Skin of body (tissue), 3 donors: ENCODE measurements at places on chromosomes 1 and 21. TPM values are rescaled to one million over a fixed set of nuclear protein-coding genes. Genes with fewer than 3 reads are reported as not detected.

GRCh38 chr1:116329524-116330341 lies 43.3 kb upstream of the ATP1A1 start:
- no peak for DNase-seq

GRCh38 chr1:78086697-78087096 lies 40.9 kb downstream of the GIPC2 start:
- DNase-seq: no peak

- no peak for DNase-seq
These were observed 59.1 kb downstream of the APCS start for GRCh38 chr1:159646687-159647086.

DNA sequence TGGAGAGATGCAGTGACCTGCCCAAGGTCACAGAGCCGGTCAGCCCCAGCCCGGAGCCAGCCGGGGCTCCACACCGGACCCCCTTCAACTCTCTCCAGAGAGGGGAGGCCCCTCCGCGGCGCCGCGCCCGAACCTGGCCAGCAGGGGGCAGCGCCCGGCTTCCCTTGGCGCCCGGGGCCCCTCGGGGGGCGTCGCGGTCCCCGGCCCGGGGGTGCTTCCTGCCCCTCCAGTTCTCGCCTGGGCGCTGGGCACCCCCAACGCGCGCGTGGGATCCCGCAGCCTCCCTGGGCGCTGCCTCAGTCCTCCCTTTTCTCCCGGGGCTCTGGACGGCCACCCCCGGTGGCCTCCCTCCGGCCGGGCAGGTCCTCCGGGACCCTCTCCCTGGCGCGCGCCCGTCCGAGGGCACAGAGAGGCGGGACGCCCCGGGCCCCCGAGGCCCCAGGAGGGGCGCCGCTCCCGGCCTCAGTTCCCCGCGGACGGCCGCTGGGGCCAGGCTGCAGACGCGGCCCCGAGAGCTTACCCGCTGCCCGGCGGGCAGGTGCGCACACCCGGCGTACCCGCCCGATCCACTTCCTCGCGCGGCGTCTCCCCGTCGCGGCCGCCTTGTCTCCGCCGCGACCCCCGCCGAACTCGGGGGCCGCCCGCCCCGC lies 406 bp downstream of the HTR1D start:
- DNase-seq: no peak

DNA sequence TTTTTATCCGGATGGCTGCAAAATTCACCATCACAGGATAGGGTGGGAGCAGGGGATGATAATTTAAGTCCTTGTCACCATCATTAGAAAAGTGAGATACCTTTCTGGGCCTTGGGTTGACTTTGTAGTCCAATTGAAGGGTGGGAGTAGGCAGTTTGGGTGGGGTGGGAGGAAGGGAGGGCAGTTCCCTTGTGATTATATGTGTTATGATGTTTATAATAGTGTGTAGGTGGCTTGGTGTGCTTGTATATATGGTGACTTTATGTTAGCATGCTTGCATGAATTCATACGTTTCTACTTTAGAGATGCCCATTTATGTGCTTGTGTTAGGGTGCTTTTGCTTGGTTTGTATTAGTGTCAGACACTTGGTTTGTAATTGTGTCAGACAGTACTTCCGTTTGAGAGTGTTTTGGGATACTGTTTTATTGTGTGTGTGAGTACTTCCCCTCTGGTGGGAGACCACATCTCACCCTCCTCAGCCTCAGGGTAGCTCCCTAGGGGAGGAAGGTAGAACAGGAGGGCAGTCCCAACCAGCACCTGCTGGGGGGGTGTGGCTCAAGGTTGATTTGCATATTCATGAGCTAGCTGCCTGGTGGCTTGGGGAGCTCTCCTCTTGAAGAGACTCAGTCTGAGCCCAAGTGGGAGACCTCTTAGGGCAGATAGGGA lies 6.3 kb upstream of the POU3F1 start:
- DNase-seq: no peak

GRCh38 chr1:217917281-217917887 lies 286.2 kb downstream of the SPATA17 start:
- no peak for DNase-seq

- DNase-seq: no peak
These were observed 5.8 kb downstream of the RAP1GAP start for GRCh38 chr1:21663248-21663950.

GRCh38 chr1:1162597-1163537 lies 10.8 kb upstream of the TTLL10 start:
- no peak for DNase-seq

DNA sequence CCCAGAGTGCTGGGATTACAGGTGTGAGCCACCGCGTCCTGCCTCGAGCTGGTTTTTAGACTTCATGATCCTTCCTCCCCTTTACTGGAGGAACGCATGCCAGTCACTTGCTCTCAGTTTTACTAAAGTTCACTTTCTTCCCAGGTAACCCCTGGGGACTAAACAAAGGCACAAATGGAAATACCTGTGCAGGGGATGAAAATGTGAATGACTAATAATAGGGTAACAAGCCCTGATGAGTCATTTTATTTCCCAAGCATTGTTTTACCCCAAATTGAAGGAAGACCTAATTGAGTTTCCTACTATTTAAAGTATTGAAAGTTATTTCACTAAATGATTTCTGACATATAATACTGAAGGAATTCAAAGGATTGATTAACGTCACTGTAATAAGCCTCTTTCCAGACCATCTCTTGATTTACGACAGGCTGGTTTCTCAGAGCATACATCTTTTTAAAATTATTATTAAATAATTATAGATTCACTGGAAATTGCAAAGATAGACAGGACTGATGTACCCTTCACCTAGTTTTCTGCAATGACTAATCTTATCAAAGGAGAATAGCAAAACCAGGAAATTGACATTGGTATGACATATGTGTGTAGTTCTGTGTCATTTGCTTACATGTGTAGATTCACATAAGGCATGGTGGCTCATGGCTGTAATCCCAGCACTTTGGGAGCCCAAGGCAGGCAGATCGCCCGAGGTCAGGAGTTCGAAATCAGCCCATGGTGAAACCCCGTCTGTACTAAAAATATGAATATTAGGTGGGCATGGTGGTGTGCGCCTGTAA lies 53.2 kb upstream of the SOD1 start:
- no peak for DNase-seq

DNA sequence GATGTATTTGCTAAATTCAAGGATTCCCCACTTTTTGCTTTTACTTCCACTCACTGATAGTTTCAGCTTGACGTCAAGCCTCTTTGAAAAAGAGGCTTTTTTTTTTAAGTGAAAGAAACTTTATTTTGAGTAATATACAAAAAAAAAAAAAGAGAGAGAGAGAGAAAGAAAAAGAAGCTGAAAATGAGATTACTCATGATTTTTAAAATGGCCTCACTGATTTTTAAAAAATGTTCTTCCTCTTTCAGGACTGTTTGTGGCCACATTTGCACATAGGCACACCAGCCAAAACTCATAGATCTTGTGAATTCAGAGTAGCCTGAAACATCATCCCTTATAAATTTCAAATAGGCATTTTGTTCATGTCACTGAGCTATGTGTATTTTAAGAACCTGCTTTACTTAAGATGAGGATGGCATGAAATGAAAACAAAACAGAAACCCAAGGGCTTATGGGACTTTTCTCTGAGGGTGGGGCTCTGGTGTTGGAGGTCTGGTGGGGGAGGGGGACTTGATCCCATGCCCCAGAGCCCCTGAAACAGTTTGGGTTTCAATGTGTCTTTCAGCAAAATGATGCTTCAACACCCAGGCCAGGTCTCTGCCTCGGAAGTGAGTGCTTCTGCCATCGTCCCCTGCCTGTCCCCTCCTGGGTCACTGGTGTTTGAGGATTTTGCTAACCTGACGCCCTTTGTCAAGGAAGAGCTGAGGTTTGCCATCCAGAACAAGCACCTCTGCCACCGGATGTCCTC lies 6.1 kb downstream of the ATF3 start:
- DNase-seq: no peak

DNA sequence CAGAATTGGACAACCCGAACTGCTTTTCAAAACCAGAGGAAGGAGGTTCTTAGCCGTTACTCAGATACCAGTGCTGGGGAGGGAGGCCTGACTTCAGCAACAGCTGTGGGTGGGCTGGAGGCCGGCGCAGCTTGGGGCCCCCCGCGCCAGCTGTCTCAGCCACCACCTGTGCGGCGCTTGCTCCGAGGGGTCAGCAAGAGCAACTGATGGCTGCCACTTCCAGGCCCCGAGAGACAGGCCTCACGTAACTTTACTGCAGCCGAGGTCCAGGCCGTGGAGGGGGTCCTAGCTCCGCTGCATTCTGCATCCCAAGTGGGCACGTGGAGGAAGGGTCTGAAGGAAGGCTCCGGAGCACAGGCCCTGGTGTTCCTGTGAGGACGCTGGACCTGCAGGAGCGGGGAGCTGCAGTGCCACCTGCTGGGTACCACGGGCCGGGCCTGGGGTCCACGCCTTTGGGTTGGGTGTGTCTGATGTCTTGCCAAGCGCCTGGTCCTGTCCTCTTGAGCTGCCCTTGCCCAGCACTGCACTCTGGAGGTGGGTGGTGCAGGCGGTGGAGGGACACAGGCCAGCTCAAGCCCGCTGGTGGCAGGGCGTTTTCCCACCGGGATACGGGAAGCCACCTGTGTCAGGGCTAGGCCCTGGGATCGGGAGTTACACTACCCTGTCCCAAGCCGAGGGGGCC lies 9.8 kb downstream of the THAP3 start:
- no peak for DNase-seq

The ALX3 gene
- not detected for total RNA-seq

The MAP3K7CL gene
- total RNA-seq: 12.9 TPM

The FCRL1 gene
- 0.39 TPM for total RNA-seq

The AIM2 gene
- total RNA-seq: 0.39 TPM

The RGL1 gene
- total RNA-seq: 39.4 TPM

The SPRTN gene
- 10.2 TPM for total RNA-seq

The GUCA2B gene
- not detected for total RNA-seq
